NCI-H187 (cell line): ENCODE measurements at places on chromosomes 16 and 17.

GRCh38 chr17:8156246-8156992 lies 4.2 kb upstream of the PER1 start:
- DNase-seq = peak; percentile 97

DNA sequence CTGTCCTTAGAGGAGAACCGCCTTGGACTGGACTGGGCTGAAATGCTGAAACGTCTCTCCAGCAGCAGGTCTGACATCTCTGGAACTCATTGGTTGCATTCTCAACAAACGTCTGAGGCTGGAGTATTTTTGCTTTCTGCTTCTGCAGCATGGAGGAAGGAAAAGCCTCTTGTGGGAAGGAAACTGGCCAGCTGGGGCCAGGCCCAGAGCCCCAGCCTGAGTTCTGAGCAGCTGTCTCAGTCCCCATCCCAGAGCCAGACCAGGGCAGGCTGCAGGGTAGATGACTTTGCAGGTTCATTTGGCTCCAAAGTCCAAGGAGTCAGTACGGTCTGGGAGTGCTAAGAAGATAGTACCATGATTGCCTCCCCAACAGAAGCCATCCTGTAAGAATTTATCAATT lies 18.3 kb downstream of the TEKT3 start:
- no peak for DNase-seq

GRCh38 chr16:52729731-52730130 lies 182.8 kb upstream of the TOX3 start:
- no peak for DNase-seq

- DNase-seq = no peak
These were observed 68.3 kb upstream of the GCSH start for GRCh38 chr16:81164481-81164880.

GRCh38 chr17:50115756-50116155 lies 14.2 kb downstream of the SAMD14 start:
- DNase-seq = no peak

GRCh38 chr17:65515512-65515911 lies 45.9 kb downstream of the AXIN2 start:
- no peak for DNase-seq

- no peak for DNase-seq
These were observed 4.5 kb upstream of the CLDN7 start for GRCh38 chr17:7266784-7267183.

DNA sequence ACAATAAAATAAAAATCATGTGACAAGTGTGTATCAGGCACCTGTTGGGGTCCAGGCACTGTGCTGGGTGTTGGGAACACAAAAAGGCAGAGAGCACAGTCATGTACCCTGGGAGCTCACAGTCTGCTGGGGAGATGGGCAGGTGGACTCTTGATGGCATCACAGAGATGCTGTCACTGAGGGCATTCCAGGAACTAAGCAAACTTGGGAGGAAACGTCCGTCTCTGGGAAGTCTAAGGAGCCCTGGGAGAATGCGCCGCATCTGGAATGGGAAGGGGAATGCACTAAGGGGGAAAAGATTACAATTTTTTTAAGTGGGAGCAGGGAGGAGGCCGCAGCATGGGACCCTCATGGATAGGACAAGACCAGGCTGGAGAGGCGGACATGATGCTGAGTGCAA lies 80.9 kb upstream of the ZNF423 start:
- DNase-seq = no peak

DNA sequence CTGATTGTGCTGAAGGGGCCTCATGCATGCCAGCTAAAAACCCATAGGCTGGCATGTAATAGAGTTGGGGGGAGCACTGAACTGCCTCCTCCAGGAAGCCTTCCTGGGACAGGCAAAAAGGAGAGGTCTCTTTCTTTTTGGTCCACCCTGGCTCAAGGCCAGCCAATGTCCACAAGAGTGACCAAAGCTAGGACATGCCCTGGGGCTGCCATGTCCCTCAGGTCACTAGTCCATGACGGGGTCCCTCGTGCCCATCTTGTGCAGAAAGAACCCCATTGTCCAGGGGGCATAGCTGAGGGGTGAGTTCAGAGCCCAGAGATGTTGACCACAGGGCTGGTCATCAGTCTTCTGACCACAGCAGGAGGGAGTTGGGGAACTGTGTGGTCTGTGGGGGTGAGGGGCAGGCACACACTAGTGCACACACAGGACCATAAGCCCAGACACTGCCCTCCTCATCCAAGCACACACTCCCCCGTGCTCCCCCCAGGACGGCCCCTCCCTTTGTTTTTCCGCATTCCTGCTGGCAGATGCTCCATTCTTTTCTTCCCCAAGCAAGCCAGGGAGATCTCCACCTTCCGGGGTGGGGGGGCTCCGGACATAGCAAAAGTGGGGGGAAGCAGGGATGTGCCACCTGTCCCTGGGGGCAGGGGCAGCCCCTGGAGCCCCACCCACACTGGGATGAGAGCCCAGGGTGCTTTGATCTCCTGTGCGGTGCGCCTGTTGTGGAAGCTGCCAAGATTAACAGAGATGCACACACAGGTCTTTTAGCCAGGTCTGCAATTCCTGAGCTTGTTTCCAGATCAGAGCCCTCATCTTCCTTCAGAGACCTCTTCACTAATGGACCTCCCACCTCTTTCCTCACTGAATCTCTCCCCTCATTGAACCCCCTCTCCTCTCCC lies 25.2 kb upstream of the PHB1 start:
- DNase-seq = no peak

DNA sequence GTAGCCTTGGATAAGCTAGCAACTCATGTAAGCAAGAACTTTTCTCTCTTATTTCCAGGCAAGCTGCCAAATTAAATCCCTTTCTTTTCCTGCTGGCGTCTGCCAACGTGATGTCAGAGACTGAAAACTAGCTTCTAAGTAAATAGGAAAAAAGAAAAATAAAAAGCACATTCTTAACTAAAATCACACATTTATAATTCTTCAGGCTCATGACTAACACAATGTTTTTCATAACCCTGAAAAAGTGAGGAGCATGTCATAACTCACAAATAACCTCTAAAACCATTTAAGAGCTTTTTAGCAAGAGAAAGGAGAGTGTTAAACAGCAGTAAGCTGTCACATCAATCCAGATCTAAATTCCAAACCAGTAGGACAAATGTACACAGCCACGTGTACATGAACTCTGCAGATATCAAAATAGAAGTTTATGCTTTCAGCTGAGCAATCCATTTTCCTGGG lies 110.0 kb downstream of the N4BP1 start:
- DNase-seq = no peak

DNA sequence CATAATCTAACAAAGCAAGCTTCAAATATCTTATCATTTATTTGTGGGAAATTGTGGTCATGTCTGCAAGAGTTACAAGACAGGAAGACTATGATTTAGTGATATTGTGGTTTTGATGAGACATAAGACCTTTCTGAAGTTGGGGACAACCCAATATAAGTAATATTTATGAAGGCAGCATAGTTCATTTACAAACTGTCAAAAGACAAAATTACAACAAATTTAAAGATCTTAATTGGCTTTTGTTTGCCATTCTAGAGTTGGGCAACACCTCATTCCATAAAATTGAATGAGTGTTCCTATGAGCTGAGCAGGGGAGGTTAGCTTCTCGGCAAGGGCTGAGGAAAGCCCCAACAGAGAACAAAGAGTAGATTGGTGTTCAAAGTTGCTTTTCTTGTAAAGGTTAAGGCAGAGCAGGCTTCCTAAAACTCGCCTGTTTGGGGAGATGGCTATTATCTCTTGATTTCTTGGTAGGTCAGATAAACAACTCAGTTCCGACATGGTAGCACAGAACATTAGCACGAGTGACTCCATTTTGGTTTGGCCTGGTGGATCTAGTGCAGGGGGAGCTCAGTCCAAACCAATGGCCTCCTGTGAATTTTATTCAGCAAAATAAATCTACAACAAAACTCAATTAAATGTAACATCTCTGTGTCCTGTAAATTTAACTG lies 10.9 kb upstream of the MMD start:
- DNase-seq = no peak

GRCh38 chr17:31857920-31858641 lies 963 bp downstream of the COPRS start:
- DNase-seq = no peak

DNA sequence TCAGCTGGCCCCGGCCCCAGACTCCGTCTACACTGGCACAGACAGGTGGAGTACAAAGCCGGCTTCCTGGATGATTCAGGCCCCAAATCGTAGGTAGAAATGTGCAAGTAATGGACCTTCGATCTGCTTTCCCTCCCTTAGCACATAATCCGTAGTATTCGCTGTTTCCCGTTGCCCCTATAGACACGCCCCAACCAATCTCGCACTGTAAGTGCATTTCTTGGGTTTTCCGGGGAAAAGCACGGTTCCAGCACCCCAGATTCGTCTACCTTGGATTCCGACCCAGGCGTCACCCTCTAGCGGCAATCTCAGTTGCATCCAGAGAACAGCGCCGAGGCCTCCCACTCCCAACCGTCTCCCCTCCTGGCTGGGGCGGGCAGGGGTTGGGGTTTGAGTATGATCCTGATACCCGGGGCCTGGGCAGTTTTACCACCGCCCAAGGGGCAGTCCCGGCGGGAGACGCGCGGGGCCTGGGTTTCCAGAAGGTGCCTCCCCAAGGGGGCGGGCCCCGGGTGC lies 12.1 kb upstream of the FOXF1 start:
- no peak for DNase-seq

DNA sequence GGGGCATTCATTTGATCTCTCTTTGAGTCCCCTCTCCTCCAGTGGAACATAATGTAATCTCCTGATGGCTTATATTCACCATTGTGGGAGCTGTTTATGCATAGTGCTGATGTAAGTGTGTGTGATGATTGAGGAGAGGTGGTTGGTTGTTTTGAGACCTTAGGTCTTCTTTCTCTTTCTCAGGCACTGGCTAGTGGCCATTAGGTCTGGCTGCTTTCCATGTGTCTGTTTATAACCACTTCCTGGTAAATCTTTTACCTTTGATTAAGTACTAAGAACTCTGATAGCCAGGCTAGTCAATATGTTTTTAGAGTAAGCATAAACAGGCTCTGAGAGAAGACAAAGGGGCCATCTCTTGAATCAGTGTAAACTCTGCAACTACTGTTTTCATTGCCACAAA lies 27.9 kb downstream of the VAT1L start:
- no peak for DNase-seq

DNA sequence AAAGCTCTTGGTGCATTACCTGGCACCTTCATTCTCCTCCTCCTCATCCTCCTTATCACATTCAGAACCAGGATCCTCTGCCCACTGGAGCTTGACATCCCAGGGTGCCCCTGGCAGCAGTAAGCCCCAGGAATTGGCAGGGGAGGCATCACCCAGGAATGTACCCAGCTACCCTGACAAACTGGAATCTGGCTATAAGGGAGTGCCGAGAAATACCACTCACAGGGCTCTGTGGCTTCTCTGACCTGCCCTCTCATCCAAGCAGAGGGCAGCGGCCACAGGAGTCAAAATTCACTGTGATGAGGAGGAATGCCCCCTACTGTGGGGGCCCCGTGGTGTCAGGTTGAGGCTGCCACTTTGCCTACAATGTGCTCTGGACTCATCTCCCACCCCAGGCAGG lies 19.6 kb downstream of the MPP3 start:
- DNase-seq = no peak

GRCh38 chr16:50697881-50698767 lies 4.7 kb downstream of the NOD2 start:
- no peak for DNase-seq

- DNase-seq = no peak
These were observed 5.0 kb upstream of the SDR42E1 start for GRCh38 chr16:82016263-82016662.
